ENCODE measurements at places on chromosomes 13 and 19. TPM values are rescaled to one million over a fixed set of nuclear protein-coding genes. Genes with fewer than 3 reads are reported as not detected.

The TMEM150B gene
- not detected for total RNA-seq

The WDR88 gene
- total RNA-seq, result not detected

The PRR36 gene
- 0.09 TPM for total RNA-seq

The KLK11 gene
- total RNA-seq, result not detected

The VMAC gene
- total RNA-seq, result 3.5 TPM

The FGF14 gene
- total RNA-seq, result under 0.01 TPM

The C13orf46 gene
- 0.59 TPM for total RNA-seq

The CPB2 gene
- total RNA-seq, result not detected

The PLIN4 gene
- total RNA-seq, result not detected

The LYPD3 gene
- 0.09 TPM for total RNA-seq

The ZNF66 gene
- total RNA-seq, result 1.8 TPM

The S1PR4 gene
- total RNA-seq, result not detected

The NLRP4 gene
- not detected for total RNA-seq

The LPAR2 gene
- total RNA-seq, result 0.89 TPM

The LYPD5 gene
- total RNA-seq, result 1.2 TPM

The CDC42EP5 gene
- 7.8 TPM for total RNA-seq

The CCL25 gene
- total RNA-seq, result not detected

The PRKCG gene
- total RNA-seq, result not detected

The KPNA3 gene
- total RNA-seq, result 64.2 TPM

The ZNF730 gene
- 2.1 TPM for total RNA-seq

The KIR2DL4 gene
- not detected for total RNA-seq

The SYNGR4 gene
- total RNA-seq, result not detected

The C19orf38 gene
- 0.30 TPM for total RNA-seq
